Effector CD8-positive, alpha-beta T cell (primary cell): ENCODE measurements at places on chromosomes 2 and 18.

GRCh38 chr2:209965723-209966122 lies 36.7 kb upstream of the RPE start:
- DNase-seq, result no peak

DNA sequence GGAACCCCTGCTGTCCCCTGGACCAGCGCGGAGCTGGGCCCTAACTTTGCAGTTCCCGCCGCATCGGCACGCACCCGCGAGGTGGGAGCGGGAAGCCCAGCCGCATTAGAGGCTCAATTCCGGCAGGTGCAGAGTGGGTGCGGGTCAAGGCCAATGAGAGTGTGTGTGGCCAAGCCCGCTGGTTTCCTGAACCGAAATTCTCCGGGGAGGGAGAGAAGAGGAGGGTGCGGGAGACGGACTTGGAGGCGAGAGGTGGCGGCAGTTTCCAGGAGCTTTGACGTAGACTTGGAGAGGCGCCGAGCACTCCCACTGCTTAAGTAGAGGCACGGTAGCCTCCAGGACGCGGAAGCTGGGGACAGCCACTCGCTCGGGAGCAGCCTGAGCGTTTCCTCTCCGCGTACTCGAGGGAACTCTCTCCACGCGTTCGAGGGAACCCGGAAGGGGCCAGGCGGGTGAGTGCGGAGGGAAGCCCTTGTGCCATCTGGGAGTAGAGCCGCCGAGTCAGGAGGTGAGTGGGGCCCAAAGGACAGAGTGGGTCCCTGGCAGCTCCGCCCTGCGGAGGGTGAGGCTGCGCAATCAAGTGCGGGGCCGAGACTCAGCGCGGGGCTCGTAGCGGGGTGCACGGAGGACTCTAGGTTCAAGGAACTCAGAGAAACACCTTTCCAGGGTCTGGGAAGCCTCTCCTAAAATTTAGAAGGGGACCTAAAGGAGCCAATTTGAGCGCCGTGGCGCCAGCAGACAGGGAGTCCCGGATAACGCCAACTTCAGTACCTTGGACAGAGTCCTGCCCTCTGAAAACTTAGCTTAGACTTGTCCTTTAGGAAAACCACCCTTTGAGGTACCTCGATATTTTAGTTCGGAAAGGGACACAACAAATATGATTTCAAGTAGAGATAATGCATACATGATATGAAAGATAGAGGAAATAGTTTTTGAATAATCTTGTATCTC lies at the start of gene FAM237A:
Gene FAM237A (plus strand): TSS at position 413 of the 951 bp plus-strand sequence. CDS start 1,750 bp downstream, outside the sequence.
- DNase-seq, result no peak

DNA sequence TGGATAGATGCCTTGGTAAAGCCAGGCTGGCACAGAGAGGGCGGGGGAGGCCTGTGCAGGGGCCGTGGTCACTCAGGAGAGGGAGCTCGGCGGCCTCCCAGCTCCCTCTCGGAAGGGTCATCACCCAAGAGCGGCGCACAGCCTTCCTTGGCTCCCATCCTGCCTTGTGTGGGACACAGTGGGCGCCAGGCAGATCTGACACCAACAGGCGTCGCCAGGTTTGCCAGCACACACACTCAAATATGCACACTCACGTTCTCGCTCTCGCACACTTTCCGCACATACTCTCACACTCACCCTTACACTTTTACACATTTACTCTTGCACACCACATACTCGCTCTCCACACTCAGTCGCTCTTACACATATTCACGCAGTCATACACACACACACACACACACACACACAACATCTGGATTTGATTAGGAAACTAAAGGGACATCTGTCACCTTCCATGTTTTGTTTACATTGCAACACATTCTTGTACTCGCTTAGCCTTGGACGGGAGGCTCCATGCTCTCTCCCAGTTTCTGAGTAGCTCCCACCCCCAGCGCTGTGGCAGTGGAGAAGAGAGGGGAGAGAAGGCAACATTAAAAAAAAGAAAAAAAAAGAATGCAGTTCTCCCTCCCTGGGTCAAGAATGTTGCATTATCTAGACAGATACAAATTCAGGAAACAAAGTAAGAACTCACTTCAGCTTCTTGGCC lies 10.5 kb downstream of the CHMP1B start:
- no peak for DNase-seq

GRCh38 chr2:68359889-68360288 lies 5.2 kb upstream of the PLEK start:
- no peak for DNase-seq

DNA sequence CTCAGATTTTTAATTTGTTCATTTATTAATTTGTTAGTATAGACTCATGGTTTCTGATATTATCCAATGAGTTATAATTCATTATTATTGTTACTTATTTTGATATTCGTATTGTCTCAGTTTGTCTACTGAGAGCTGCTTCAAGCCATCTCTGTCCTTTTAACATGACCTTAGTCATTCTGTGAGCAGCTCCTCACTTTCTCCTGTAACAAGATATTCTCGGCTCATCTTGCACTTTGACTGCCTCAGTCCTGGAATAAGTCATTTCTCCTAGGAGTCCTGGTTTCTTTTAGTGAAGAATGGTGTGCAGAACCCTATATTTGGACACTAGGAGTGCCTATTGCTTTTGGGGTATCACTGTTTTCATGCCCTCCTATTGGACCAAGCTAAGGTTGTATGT lies 13.2 kb downstream of the ASB1 start:
- DNase-seq, result no peak

DNA sequence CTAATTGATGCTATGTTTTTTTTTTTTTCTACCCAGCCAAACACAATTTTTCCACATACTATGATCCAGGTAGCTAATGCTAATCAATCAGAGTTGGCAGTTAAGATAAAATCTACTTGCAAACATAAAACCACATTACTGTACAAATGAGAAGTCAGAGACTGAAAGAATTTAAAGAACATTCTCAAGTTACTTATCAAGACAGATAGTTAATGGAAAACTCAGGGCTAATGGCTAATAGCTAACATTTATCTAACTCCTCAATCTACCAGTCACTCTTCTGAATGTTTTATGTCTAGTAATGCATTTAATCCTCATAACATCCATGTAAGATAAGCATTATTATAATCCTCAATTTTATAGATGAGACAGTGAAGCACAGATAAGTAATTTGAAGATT lies 537.6 kb upstream of the SETBP1 start:
- DNase-seq, result no peak

- DNase-seq, result no peak
Observed at GRCh38 chr18:74378179-74378682, 62.6 kb downstream of the C18orf63 start.

GRCh38 chr18:36533446-36534153 lies 236.1 kb downstream of the FHOD3 start:
- no peak for DNase-seq

DNA sequence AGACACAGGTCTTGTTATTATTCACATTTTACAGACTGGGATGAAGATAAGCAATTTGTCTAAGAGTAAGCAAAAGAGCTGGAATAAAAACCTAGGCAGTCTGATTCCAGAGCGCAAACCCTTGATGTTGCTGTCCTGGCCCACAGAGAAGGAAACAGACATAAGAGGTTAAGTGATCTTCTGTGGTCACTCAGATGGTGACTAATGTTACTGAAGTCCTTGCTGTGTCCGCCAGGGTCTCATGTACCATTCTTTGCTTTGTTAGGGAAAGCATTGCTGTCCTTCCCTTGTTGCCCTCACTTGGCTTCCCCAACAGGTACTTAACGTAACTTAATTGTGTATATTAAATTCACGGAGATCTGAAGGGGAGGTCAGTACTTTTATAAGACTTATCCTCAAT lies 14.9 kb upstream of the FAP start:
- no peak for DNase-seq

DNA sequence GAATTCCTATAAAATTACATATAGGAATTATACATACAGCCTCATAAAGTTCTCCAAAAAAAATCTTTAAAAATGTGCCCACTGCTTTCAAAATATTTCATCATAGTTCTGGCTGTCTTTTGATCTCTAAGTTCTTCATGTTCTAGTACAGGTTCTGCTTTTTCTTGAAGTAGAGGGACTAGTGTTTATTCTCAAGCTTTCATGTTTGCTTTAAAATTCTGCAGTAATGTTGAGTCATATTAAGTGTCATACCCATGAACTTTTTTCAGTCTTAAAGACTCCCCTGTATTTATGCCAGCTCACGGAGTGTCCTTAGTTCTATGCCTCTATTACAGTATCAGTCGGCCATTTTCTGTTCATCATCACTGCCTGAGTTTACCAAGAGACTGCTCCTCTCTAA lies 54.8 kb upstream of the CCDC141 start:
- no peak for DNase-seq

- no peak for DNase-seq
Observed at GRCh38 chr2:235527806-235528469, 34.1 kb downstream of the AGAP1 start.

GRCh38 chr2:128464456-128464855 lies 145.8 kb upstream of the HS6ST1 start:
- DNase-seq, result no peak

GRCh38 chr2:233566141-233566956 lies at the start of gene USP40:
Gene USP40, minus strand, starts transcription at chr2:233566782. Its CDS starts 1,228 bp downstream, at chr2:233565554.
- DNase-seq, result peak; percentile 31

DNA sequence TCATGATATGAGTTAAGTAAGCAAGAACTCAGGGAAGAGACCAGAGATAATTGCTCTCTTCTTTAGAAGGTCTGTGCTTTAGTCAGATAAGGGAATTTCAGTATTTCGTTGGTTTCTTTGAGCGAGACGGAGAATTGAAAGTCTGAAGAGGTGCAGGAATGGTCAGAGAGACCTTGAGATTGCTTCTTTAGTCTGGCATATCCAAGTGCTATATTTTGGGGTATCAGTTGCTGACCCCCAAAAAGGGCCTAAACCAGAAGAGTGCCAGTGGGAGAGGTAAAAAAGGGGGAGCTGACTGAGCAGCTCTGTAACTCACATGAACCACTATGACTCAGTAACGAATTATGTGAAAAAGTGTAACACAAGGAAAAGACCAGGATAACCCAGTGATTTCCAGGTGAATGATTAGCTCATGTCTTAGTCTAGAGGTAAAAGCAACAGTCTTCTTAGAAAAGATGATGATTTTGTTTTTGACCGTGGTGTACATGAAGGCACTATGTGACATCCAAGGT lies 932.9 kb downstream of the TDRD15 start:
- DNase-seq, result no peak

DNA sequence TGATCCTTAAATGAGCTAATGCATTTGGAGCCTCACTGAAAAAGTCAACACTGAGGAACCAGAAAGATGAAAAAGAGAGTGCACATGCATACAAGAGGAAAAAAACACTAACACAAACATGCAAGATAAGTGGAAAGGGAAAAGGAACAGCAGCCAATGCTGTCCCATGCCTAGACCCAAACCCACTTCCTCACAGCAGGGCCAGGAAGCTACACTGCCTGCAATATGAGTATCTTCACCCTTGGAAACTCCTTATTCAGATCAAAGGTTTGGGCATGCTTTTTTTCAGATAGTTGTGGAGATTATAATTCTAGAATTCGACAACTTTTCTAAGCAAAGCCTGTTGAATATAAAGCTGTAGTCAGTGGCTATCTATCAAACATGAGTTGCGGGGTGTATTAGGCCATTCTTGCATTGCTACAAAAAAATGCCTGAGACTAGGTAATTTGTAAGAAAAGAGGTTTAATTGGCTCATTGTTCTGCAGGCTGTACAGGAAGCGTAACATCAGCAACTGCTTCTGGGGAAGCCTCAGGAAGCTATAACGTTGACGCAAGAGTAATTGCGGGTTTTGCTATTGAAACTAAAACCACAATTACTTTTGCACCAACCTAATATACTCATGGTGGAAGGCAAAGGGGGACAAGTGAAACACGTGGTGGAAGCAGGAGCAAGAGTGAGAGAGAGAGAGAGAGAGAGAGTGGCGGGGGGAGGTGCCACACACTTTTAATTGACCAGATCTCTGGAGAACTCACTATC lies 138.2 kb downstream of the MBD2 start:
- no peak for DNase-seq

DNA sequence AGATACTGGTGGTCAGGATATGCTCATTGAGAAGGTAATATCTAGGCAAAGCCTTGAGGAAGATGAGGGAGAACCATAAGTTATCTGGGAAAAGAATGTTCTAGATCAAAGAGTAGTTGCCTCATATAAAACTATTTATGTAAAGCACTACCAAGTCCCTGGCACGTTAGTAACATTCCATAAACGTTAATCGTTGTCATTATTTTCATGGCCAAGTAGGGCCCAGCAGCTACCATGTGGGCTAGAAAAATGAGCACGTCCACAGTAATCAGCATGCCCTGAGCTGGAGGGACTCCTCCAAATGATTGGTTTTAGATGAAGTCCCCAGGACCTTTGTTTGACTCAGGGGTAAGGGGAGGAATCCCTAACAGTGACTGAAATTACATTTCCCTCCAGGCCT lies 32.7 kb upstream of the AFTPH start:
- DNase-seq, result no peak

- DNase-seq, result no peak
Observed at GRCh38 chr18:52341608-52342381, 1.8 kb downstream of the DCC start.

DNA sequence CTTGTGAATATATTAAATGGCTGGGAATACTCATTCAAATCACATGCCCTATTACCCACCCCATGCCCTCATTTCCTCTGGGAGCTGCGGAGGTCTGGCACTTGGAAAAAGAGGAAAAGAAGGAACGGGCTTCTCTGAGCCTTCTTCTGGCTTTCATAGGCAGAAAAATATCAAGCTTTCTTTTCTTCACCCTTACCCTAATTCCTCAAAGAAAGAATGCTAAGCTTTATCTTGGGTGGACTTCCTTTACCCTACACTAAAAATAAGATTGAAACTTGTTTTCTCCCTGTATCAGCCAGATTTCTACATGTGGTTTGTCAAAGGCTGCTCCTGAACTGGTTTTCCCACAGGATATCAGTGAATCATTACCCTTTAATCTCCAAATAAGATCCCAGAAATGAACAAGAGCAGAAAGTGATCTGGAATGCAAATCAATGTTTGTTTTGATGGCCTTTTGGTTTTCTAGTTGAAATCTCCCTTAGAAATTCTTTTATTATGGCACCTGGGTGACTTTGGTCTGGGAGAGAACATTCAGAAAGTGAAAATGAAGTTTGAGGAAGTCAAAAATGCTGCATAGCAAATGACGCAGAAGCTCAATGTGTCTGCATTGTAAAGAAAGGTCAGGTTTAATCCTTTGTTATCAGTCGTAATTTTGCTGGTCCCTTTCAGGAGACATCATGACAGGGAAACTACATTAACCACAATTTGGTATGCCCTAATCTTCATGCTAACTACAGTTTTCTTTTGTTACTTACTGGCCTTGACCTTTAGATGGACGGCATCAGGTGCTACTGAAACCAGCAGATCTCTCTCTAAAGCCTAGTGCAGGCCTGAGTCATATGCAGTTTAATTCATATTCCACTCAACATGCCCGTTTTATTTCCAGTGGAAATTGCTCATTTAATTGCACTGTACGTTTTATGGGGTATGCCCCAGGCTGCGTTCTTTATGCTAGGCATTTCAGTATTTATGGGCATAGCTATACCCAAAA lies 46.6 kb upstream of the HNRNPA3 start:
- DNase-seq, result no peak
